Stimulated activated CD4-positive, alpha-beta T cell treated with anti-CD3 and anti-CD28 coated beads, TNF-alpha, amount 100 ng/mL, for 1 hour (primary cell): ENCODE measurements at places on chromosomes 4 and X.

GRCh38 chrX:123138473-123138872 is 45.6 kb upstream of the GRIA3 start:
- DNase-seq: no peak

GRCh38 chr4:141654098-141654497 is 17.7 kb downstream of the IL15 start:
- DNase-seq: no peak

DNA sequence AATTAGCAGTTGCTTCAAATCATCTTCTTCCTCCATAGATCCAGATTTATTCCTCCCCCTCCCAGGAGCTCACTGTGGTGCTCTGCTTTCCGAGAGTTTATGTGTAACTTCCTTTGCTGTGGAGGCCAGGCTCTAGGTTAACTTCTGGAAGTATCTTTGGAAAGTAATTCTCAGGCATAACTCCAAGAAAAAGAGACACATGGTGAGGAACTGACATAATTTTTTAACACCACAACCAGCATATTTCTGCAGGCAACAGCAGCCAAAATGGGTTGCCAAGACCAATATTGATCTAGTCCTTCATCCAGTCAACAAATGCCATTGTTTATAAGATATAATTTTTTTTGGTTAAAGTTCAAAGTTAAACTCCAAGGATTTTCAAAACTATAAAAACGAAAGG is 114.5 kb upstream of the RBPJ start:
- DNase-seq: no peak

- no peak for DNase-seq
Observed at GRCh38 chr4:163495900-163496299, 1.4 kb downstream of the TMA16 start.

- no peak for DNase-seq
Observed at GRCh38 chr4:111631215-111631999, 513.8 kb upstream of the FAM241A start.

DNA sequence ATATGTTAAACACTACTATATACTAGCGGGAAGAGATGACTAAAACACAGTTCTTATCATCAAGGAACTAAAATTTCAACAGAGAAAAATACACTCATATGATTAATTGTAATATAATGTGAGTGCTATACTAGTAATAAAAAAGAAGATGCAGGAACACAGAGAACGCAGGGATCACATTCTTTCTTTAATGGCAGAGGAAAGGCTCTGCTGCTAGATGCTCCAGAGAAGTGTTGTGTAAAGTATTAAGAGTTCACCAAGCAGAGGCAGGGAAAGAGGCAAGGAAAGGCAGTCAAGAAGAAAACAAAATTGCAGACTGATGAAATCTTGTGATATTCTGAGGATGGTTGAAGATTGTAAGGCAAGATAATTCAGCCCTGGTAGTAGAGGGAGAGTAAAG is 394.7 kb downstream of the PDGFC start:
- no peak for DNase-seq

- no peak for DNase-seq
Observed at GRCh38 chrX:8688776-8689175, 43.2 kb downstream of the ANOS1 start.

DNA sequence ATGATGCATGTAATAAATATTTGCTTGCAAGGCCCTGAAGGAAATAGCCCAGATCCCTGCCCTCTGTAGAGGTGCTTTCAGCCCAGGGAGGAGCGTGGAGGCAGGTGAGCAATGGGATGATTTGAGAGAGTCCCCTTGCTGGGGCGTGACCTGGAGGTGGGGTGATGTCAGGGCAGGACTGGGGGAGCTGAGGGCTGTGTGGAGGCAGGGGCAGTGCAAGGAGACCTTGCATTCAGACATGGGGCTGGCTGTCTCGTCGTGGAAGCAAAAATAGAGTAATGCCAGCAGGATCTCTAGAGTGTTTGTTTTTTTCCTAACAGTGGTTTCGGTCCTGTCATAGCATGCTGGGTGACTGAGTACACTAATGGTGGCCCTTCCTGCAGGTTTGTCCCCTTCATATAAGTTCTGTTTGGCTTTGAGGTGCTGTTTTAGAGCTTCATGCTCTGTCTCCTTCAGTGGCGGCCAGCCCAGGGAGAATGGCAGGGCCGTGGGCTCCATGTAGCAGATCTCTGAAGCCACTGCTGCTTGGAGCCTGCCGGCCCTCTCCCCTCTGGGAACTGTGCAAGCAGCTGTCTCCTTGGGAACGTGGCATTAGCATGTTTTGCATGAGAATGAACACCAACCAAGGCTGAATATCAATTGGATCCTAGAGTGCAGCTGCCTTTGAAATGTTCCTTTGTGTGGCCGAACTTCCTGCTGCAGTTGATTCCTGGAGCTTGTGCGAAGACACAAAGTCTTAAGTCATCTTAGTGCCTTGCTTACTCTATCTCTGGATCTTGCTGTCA is 39.3 kb upstream of the CLDN34 start:
- DNase-seq: no peak

GRCh38 chrX:8748855-8749254 is 16.9 kb upstream of the ANOS1 start:
- no peak for DNase-seq

DNA sequence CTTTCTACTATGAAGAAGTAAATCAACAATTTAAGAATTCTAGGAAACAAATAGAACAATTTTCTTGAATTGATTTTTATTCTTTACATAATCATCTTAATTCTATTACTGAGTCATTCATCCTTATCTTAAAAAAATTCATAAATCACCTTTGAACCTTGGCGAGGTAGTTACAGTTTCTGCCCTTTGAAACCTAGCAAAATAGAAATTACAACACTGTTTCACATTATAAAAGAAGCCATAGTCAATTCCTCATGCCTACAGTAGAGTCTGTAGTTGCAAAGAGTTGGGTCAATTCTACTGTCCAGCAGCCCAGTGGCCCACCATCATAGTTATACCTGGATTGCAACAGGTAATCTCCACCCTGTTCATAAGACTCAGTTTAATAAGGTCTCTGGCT is 7.3 kb downstream of the SMIM31 start:
- DNase-seq: no peak

DNA sequence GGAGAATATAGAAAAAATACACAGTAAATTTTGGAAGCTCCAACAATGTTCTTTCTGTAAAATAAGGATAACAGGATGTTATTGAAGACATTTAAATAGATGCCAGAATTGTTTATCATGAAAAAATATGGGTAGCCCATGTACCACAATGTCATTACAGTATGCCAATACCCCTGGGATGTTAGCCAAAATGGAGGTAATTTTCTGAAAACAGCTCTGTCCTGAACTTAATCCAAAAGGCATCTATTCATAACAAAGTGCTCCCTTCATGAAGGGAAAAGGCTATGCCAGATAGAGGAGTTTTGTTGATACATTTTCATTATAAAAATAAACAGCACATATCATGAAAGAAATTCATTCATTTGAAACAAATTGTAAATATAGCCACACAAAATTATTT is 1902.6 kb upstream of the AGA start:
- DNase-seq: no peak
